Naive thymus-derived CD8-positive, alpha-beta T cell (primary cell): ENCODE measurements at places on chromosomes 16 and 17. TPM values are rescaled to one million over a fixed set of nuclear protein-coding genes. Genes with fewer than 3 reads are reported as not detected.

The CD300LB gene
- total RNA-seq, result not detected

The TERB1 gene
- 0.25 TPM for total RNA-seq

The HSD11B2 gene
- total RNA-seq, result not detected

The TPSG1 gene
- total RNA-seq, result not detected

The KCTD19 gene
- total RNA-seq, result not detected

The RABEP2 gene
- 35.7 TPM for total RNA-seq

The GPR142 gene
- not detected for total RNA-seq

The UNC45B gene
- 0.36 TPM for total RNA-seq

The PKD1 gene
- total RNA-seq, result 134 TPM

The DLX4 gene
- 1.4 TPM for total RNA-seq

The CMTM2 gene
- total RNA-seq, result not detected

The CPSF4L gene
- not detected for total RNA-seq

The TEKT5 gene
- total RNA-seq, result not detected

The TVP23A gene
- not detected for total RNA-seq

The UBALD1 gene
- total RNA-seq, result 27.4 TPM

The KRT25 gene
- total RNA-seq, result not detected

The TIMP2 gene
- total RNA-seq, result 7.3 TPM

The SLC13A2 gene
- not detected for total RNA-seq

The PPY gene
- total RNA-seq, result not detected

The KIF2B gene
- total RNA-seq, result not detected

The NACA2 gene
- not detected for total RNA-seq

The PLLP gene
- 3.5 TPM for total RNA-seq

The GFAP gene
- total RNA-seq, result not detected

The KRT39 gene
- not detected for total RNA-seq

The SMPD3 gene
- 0.27 TPM for total RNA-seq

The KRTAP4-1 gene
- total RNA-seq, result not detected

The KRT33A gene
- not detected for total RNA-seq

The WIPI1 gene
- total RNA-seq, result 3.5 TPM

The TMEM92 gene
- not detected for total RNA-seq

The TBC1D26 gene
- not detected for total RNA-seq

The IGFBP4 gene
- total RNA-seq, result 0.86 TPM

The XAF1 gene
- total RNA-seq, result 41.3 TPM

The KRT9 gene
- not detected for total RNA-seq

The ASPHD1 gene
- total RNA-seq, result not detected

The TMEM114 gene
- total RNA-seq, result not detected

The ZFHX3 gene
- total RNA-seq, result 0.38 TPM

The HIC1 gene
- total RNA-seq, result 1.5 TPM

The CALCOCO2 gene
- total RNA-seq, result 133 TPM
